NCI-H2171 (cell line): ENCODE measurements at places on chromosomes 13 and 19.

DNA sequence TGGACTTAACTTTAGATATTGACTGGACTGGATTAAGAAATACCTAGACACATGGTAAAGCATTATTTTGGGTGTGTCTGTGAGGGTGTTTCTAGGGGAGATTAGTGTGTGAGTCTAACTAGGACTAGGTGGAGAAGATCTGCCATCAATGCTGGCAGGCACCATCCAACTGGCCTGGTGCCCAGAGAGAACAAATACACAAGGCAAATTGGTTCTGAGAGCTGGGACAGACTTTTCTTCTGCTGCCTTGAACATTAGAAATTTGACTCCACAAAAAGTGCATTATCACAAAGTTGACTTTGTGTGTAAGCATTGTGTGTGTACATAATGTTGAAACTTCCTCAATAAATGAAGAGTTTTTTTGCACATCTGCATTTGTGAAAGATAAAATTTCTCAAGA lies 522.1 kb downstream of the SUCLA2 start:
- no peak for DNase-seq

- DNase-seq: no peak
These were observed 454.7 kb upstream of the TSHZ3 start for GRCh38 chr19:31803835-31804446.

DNA sequence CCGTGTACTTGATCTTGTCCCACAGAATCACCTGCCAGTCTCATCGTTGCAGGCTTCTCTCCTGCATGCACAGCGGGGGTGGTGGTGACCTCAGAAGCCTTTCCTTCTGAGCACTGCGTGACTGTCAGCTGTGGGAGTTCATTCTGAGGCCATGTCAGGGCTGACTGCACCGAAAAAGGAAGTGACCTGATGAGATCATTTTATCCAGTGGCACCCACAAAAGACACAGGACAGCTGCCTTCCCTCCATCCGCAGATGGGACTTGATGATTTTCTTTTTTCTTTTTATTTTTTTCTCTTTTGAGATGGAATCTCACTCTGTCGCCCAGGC lies 89.7 kb downstream of the RAB20 start:
- DNase-seq: no peak

GRCh38 chr19:7340959-7341837 lies 7.5 kb upstream of the ARHGEF18 start:
- peak; percentile 50 for DNase-seq

DNA sequence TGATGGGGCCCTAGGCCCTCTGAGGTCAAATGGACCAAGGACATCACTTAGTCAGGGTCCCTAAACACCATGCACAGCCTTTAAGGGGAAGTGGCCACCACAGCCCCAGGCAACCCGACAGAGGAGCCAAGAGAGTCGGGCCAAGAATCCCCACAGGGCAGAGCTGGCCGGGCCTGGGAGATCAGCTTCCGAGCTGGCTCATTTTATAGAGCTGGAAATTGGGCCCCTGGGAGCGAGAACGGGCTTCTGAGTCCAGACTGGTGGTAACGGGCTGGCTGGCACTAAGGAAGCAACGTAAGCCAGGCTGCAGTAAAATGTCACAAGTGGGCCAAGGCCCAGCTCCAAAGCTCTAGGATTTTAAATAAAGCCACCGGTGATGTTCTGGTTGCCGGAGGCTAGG lies 51.1 kb downstream of the HSPH1 start:
- DNase-seq: no peak

- no peak for DNase-seq
These were observed 70.5 kb downstream of the GJA3 start for GRCh38 chr13:20090349-20090748.

DNA sequence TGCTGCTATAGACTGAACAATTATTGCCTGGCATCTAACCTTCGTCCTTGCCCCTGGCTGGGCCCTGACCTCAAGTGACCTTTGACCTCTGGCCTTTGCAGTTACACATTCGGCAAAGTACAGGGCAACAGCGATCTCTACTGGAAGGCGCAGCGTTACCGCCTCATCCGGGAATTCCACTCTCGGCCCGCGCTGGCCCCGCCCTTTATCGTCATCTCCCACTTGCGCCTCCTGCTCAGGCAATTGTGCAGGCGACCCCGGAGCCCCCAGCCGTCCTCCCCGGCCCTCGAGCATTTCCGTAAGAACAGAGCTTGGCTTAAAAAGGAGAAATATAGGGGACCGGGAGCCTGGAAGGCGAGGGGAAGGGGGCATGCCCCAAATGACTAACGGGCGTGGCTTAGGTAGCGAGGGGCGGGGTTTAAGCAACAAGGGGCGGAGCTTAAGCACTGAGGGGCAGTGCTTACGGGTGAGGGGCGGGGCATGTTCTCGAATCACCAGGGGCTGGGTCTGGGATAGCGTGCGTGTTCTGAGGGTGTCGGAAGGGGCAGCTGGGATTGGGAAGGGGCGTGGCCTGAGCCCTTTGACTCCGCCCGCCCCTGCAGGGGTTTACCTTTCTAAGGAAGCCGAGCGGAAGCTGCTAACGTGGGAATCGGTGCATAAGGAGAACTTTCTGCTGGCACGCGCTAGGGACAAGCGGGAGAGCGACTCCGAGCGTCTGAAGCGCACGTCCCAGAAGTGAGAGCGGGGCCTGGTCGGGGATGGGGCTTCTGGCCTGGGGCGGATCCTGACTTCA lies 52.7 kb downstream of the TRPM4 start:
- DNase-seq: no peak

DNA sequence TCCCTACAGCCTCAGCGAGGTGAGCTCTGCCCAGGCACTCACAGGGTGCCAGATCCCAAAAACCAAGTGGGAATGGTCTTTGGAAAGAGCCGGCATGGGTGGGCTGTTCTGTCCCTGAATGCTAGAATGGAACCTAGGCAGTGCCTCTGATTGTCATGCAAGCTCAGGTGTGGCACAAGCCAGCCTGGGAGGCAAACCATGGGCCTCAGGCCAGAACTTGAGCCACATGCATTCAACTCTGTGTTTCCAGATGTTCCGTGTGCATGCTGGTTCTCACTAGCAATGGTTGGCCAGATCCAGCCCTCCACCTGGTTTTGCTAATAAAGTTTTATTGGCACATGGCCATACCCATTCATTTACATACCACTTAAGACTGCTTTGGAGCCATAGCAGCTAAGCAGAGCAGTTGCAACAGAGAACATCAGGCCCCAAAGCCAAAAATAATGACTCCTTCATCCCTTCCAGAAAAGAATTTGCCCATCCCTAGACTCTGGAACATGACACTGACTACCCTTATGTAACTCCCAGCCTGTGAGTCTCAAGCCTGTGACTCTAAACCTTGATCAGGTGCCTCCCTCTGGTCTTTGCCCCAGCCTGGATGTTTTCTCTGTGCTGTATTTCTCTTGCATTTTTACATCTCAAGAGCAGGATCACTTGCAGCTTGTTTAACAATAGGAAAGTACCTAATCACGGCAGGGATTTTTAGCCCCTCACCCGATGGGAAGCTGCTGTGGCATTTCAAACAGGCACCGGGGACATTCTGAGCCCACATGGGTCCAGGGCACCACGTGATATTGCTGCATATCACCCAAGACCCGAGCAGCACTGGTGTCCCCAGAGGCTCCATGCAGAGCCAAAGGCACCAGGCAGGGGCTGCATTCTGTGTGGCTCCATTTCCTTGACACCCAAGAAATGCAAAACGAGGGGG lies 55.4 kb upstream of the USE1 start:
- no peak for DNase-seq

DNA sequence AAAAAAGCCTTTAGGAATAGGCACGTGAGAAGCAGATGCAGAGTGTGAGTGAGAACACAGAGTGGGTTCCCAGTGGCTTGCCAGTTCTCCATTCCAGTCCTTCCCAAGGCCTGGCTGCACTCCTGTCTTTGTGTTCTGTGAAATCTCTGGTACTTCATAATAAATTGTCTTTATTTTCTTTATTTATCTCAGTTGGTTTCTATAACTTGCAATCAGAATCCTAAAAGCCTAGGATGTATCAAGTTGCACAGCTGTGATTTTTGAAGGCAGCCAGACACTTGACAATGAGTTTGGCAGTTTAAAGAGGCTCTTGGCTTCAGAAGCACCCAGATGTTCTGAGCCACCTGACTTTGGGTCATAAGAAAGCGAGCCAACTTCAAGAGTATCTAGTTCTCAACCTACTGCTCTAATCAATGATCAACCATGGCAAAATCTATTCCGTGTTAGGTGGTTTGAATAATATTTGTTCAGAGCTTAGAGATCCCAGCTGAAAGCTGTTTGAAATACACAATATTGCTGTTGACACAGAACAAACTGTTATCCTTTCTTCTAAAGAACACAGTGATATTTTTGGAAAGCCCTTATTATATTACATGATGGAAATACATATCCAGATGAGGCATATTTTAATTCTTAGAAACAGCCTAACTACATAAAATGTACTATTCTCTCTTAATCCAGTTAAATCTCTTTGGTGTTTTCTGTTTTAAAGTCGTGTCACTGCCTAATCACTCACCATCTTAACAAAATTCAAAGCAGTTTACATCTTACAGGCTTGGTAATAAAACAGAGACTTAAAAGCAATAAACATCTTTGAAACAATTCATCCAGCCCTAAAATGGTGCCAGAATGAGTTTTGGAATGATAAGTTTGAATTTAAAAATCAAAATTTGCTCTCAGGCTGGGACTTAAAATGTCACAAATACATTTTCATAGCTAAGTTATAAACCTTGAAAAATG lies 483.0 kb upstream of the NBEA start:
- no peak for DNase-seq

GRCh38 chr13:50080911-50081678 lies 65.9 kb downstream of the KCNRG start:
- peak; percentile 51 for DNase-seq

DNA sequence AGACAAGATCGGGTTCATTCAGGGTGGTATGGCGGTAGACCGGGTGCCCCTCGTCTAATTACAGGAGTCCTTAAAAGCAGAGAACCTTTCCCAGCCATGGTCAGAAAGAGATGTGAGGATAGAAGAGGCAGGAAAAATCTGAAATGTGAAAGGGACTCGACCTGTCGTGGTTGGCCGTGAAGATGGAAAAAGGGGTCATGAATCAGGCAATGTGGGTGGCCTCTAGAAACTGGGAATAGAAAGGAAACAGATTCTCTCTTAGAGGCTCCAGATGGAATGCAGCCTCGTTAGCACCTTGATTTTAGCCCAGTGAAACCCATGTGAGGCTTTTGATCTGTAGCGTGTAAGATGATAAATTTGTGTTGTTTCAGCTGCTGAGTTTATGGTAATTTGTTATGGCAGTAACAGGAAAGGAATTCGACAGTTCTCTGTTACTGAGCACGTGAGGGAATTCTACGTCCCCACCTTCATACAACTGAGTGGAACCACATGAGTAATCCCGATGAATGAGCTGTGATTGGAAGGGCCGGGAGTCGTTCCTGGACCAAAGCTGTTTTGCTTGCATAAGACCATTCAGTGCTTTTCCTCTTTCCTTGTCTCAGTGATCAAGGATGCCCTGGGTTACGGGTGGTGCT lies 11.0 kb upstream of the CA11 start:
- no peak for DNase-seq

DNA sequence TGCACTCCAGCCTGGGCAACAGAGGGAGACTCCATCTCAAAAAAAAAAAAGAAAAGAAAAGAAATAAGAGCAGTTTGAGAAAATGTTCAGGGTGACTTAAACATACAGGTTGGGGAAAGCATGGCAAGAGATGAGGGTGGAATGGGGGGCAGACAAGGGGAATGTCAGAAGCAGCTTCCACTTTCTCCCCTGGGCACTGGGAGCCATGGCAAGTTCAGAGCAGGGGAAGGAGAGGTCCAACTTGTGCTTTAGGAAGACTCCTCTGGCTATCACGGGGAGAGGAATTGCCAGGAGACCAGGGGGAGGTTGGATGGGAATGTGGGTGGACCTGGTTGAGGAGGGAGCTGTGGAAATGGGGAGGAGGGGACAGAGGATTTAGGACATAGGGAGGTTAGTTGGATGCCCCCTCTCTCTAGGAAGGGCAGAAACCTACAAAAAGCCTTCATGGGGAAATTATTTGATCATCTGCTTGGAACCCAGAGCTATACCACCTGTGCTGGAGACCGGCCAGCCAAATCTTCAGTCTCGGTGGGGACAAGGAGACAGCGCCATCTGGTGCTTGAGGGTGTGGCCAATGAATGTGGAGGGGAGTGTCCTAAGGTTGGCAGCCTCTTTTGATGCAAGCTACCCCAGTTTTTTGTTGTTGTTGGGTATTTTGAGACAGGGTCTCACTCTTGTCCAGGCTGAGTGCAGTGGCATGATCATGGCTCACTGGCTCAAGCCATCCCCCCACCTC lies 7.3 kb upstream of the STRN4 start:
- DNase-seq: peak; percentile 91

- DNase-seq: peak; percentile 15
These were observed 678 bp downstream of the ISOC2 start for GRCh38 chr19:55460670-55461258.

DNA sequence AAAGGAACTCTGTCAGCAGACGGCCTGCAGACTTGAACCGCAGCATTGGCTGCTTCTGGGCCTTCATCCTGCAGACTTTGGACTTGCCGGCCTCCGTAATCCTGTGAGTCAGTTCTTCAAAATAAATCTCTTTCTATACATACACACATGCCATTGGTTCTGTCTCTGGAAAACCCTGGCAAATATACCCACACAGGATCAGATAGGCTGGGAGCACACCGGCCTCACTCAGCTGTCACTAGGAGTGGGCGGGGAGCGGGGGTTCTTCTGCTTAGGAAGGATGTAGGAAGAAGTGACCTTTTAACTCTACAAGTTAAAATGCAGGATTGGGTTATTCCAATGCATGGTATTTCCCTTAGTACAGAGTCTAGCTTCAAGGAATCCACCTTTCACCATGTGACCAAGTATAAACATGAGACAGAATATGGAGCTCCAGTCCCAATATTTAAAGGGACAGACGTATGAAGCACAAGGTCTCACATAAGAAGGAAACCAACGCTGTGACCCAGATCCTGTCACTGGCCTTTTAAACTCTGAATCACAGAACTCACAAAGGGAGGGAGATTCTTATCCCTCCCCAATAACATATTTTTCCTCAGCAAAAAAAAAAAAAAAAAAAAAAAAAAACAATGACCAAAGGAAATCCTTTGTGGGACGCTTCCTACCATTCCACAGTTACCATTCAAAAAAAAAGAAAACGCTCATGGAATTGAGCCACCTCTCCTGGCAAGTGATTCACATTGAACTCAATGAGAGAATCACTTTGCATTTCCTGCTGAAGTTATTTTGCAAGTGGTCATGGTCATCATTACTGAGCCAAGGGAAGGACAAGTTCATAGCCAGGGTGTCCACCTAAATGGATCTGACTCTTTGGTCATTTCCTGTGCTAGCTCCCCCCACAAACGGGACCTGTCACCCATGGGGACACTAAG lies 352.9 kb downstream of the FOXO1 start:
- no peak for DNase-seq

GRCh38 chr13:49998714-49999624 lies 2.1 kb downstream of the TRIM13 start:
- no peak for DNase-seq
